ENCODE measurements at places on chromosomes 4 and X. TPM values are rescaled to one million over a fixed set of nuclear protein-coding genes. Genes with fewer than 3 reads are reported as not detected.
A peak's percentile ranks its signal among the peaks of the same experiment; 100 is the strongest.

DNA sequence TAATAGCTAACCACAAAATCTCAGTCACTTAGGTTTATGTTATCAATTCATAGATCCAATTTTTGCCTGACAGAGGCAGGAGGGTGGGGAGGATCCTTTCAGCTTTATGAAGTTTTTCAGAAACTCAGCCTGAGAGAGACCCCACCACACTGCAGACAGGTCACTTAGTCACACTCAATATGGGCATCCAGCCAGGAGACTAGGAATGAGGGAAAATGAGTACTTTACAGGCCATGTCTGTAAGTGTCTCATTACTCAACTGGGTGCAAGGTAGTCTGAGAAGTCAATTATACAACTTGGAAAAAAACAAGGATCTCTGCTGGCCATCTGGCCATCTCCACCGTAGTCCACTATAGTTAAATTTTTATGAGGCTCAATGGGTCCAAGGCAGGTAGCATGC, 365.9 kb downstream of the INPP4B start:
- H3K27me3 ChIP-seq: no peaks in the 10 kb centered on the region
- no peaks in the 10 kb centered on the region for H3K4me1 ChIP-seq
- no peak overlapping the region for H3K27ac ChIP-seq
- no peaks in the 10 kb centered on the region for H3K36me3 ChIP-seq

GRCh38 chr4:139672215-139672614, 6.6 kb downstream of the MGST2 start:
- H3K27me3 ChIP-seq: no peaks in the 10 kb centered on the region
- peaks cover 43% of the 10 kb centered on the region for H3K4me1 ChIP-seq
- peaks cover 8% of the 10 kb centered on the region for H3K36me3 ChIP-seq
- no peak overlapping the region for H3K27ac ChIP-seq
- DNase-seq: no peak
- H3K4me3 ChIP-seq: no peak overlapping the region

DNA sequence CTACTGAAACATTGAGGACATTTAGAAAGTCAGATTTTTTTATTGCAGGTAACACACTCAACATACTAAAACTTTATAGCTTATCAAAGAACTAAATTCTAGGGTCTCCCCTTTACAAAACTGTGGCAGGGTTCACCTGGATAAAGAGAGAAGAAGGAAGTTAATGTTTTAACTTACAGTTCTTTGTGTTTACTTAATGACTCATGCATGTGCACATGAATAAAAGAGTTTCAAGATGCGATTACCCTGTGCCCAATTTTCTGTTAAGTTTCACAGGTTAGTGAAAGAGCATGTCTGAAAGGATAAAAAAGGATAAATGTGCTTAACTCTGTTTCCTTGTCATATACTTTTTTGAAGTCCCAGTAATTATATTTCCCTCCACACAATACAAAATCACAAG, 16.8 kb downstream of the DCAF8L1 start:
- H3K4me3 ChIP-seq: no peak overlapping the region
- no peaks in the 10 kb centered on the region for H3K4me1 ChIP-seq
- DNase-seq: no peak
- no peaks in the 10 kb centered on the region for H3K27me3 ChIP-seq

GRCh38 chr4:84931274-84931673, 35.2 kb downstream of the WDFY3 start:
- peaks cover 10% of the 10 kb centered on the region for H3K4me1 ChIP-seq
- DNase-seq: no peak
- H3K36me3 ChIP-seq: peaks cover 5% of the 10 kb centered on the region

- H3K27ac ChIP-seq: no peak overlapping the region
- H3K27me3 ChIP-seq: no peaks in the 10 kb centered on the region
- no peaks in the 10 kb centered on the region for H3K36me3 ChIP-seq
- H3K4me3 ChIP-seq: no peak overlapping the region
Measured at GRCh38 chr4:36502350-36502749, 220.9 kb downstream of the DTHD1 start.

DNA sequence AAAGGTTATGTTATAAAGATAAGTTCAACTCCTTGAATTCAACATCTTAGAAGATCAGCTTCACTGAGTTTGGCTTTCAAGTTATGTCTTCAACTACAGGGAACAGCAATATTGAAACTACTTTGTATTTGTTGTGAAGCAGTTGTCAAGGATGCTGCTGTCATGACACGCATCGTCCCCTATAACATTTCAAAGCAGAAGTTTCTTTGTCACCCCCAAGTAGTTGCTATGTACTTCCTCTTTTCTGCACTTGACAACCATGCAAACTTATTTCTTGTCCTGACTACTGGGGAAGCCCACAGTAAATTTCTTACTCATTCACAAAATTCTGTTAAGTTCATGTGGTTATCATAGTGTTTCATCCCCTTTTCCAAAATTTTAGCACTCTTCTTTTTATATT, 14.3 kb downstream of the ANTXR2 start:
- H3K27me3 ChIP-seq: no peaks in the 10 kb centered on the region
- no peak overlapping the region for H3K27ac ChIP-seq
- peaks cover 13% of the 10 kb centered on the region for H3K36me3 ChIP-seq
- H3K4me1 ChIP-seq: no peaks in the 10 kb centered on the region

DNA sequence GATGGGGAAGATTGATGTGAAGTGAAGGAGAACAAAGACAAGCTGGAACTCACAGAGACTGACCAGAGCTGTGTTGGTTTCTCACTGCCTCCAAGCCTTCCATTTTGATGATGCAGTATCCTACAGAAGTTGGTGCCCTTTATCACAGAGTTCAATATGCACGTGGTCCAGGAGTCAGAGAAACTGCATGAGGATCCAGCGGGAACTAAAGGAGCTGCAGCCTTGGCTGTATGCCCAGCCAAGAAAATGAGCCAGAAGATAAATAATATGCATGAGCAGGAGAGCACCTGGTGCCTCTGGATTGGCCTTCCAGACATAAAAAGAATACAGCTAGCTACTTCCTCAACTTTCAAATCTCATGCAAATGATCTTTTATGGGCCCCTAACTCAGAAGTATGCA, 44.3 kb upstream of the DCLK2 start:
- no peaks in the 10 kb centered on the region for H3K36me3 ChIP-seq
- no peaks in the 10 kb centered on the region for H3K27me3 ChIP-seq
- H3K27ac ChIP-seq: no peak overlapping the region
- no peaks in the 10 kb centered on the region for H3K4me1 ChIP-seq
- DNase-seq: no peak

GRCh38 chr4:102530986-102531385, 29.8 kb downstream of the NFKB1 start:
- no peaks in the 10 kb centered on the region for H3K4me1 ChIP-seq
- no peak for DNase-seq
- no peaks in the 10 kb centered on the region for H3K27me3 ChIP-seq

The ZBED1 gene
- total RNA-seq: 40.7 TPM

DNA sequence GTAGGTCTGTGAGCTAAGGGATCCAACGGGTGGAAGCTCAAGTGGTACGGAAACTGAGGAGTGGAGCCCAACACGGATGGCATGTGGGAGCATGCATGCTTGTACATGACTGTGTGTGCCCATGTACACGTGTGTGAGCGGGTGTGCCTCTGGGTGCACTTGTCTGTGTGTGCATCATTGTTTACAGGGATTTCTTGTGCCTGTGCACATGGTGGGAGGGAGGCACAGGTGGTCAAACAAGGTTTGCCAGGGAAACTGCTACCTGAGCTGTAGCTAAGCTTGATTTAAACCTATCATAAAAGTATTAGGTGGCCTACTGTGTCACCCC, 122.5 kb upstream of the MAMLD1 start:
- peak; percentile 23 for DNase-seq
- H3K27ac ChIP-seq: no peak overlapping the region
- no peaks in the 10 kb centered on the region for H3K4me1 ChIP-seq
- no peaks in the 10 kb centered on the region for H3K36me3 ChIP-seq
- H3K4me3 ChIP-seq: no peak overlapping the region

DNA sequence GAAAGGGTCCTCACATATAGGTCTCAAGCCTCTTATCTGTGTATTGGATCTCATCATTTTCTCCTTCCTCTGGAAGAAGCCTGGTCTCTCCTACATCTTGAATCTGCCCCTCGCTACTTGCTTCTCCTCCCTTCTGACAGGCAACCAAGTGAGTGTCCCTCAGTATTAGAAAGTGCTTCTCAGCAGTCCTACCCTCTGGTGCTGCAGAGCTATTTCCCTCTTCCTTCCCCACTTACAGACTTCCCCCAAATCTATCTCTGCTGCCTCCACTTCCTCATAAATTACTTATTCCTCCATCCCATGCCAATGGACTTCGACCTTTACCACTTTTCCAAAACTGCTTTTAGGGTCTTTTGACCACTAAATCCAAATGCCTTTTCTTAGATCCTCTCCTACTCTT, 129.1 kb upstream of the NAP1L5 start:
- H3K36me3 ChIP-seq: no peaks in the 10 kb centered on the region
- H3K27ac ChIP-seq: no peak overlapping the region
- no peaks in the 10 kb centered on the region for H3K27me3 ChIP-seq
- H3K4me1 ChIP-seq: no peaks in the 10 kb centered on the region

GRCh38 chr4:780716-781492, 45.0 kb downstream of the CPLX1 start:
- H3K36me3 ChIP-seq: peaks cover 29% of the 10 kb centered on the region
- peaks cover 4% of the 10 kb centered on the region for H3K27me3 ChIP-seq
- peak overlapping the region; percentile 92 for H3K27ac ChIP-seq
- no peaks in the 10 kb centered on the region for H3K4me1 ChIP-seq
- DNase-seq: no peak
- H3K4me3 ChIP-seq: peak overlapping the region; percentile 100

DNA sequence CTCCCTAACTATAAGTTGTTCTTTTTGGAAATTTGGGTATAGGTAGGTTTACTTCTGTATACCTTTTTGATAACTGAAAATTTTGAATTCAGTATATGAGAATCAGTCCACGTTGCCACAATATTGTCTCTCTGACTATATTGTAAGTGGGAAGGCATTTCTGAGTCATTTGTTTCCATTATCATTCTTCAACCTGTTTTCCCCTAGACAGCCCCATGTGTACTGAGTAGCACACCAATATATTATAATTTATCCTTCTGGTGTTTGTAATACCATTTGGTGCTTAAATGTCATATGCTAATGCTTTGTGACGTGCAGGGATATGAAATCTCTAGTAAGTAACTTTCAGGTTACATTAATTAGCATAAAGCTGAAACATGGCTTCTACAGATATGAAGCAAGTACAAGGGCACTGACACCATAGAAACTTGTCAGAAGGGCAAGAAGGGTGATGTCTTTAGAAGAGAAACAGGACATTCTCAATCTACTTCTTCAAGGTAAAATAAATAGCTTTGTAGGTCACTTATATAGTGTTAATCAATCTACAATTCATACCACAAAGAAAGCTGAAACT, 27.7 kb downstream of the PAK3 start:
- no peaks in the 10 kb centered on the region for H3K4me1 ChIP-seq
- no peak overlapping the region for H3K27ac ChIP-seq
- H3K4me3 ChIP-seq: no peak overlapping the region
- no peaks in the 10 kb centered on the region for H3K27me3 ChIP-seq

DNA sequence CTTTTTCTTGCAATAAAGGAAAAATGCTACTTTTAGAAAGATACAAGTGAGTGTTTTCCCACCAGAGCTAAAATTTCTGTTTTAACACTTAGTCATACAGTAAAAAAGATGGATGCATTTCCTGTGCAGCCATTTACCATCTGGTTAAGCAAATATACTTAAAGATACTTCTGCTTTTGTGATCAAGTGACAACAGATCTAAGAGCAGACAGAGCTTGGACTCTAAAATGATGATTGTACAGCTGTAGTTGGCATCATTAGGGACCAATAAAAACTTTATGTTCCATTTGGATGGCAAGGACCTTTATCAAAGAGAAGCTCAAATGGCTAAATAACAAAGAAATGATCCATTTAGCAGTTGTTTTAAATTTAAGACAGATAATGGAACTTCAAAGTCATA, 270.8 kb downstream of the FSTL5 start:
- no peaks in the 10 kb centered on the region for H3K4me1 ChIP-seq
- DNase-seq: no peak
- no peak overlapping the region for H3K27ac ChIP-seq
- H3K36me3 ChIP-seq: no peaks in the 10 kb centered on the region
- no peaks in the 10 kb centered on the region for H3K27me3 ChIP-seq
- H3K4me3 ChIP-seq: no peak overlapping the region

- H3K4me3 ChIP-seq: no peak overlapping the region
- no peaks in the 10 kb centered on the region for H3K36me3 ChIP-seq
- no peak overlapping the region for H3K27ac ChIP-seq
- no peaks in the 10 kb centered on the region for H3K4me1 ChIP-seq
Measured at GRCh38 chr4:48261281-48261680, 8.4 kb downstream of the TEC start.

The HHIP gene
- total RNA-seq: 0.31 TPM

- no peak overlapping the region for H3K4me3 ChIP-seq
- no peak overlapping the region for H3K27ac ChIP-seq
- H3K4me1 ChIP-seq: no peaks in the 10 kb centered on the region
- no peaks in the 10 kb centered on the region for H3K27me3 ChIP-seq
- DNase-seq: no peak
Measured at GRCh38 chr4:15794905-15795304, 16.8 kb downstream of the CD38 start.

The NFKB1 gene
- 19.3 TPM for total RNA-seq

GRCh38 chr4:88827442-88827841, 129.8 kb upstream of the NAP1L5 start:
- H3K4me1 ChIP-seq: no peaks in the 10 kb centered on the region
- H3K27me3 ChIP-seq: no peaks in the 10 kb centered on the region
- no peaks in the 10 kb centered on the region for H3K36me3 ChIP-seq
- no peak for DNase-seq

DNA sequence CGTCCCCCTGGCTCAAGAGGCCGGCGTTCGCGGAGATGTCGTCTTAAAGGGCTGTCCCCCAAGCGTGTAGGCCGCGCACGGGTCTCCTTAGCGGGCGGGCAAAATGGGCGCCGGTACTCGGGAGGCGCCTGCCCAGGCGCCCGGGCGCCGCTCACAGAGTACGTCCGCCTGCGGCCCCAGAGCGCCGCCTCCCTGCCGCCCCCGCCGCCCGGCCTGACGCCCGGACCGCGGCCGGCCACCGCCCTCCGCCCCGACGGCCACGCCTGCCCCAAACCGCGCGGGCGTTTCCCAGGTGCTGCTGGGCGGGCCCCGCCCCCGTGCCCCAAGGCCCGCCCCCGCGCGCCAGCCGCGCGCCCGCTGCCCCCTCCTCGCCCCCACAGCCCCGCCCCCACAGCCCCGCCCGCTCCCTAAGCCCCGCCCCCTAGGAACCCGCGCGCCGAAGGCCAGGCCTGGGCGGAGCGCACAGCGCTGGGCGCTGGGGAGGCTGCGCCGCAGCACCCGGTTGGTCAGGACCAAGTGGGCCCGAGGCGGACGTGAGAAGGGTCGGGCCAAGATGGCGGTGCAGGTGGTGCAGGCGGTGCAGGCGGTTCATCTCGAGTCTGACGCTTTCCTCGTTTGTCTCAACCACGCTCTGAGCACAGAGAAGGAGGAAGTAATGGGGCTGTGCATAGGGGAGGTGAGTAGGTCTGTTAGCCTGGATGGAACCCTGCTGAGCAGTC, at the start of the genes BRCC3, CMC4 and MTCP1:
Gene BRCC3 (plus strand): TSS at position 534 of the 719 bp plus-strand sequence. CDS start 20 bp downstream, at position 554.
Gene CMC4 (minus strand): TSS at position 162 of the 719 bp plus-strand sequence. CDS start 7,113 bp downstream, outside the sequence.
Gene MTCP1 (minus strand): TSS at position 162 of the 719 bp plus-strand sequence. CDS start 5,126 bp downstream, outside the sequence.
- peak; percentile 67 for DNase-seq
- H3K36me3 ChIP-seq: no peaks in the 10 kb centered on the region
- H3K27me3 ChIP-seq: no peaks in the 10 kb centered on the region
- H3K4me1 ChIP-seq: no peaks in the 10 kb centered on the region
- peak within 1 kb of the TSS; percentile 84 for H3K27ac ChIP-seq
- H3K4me3 ChIP-seq: peak within 1 kb of the TSS; percentile 63
